ENCODE measurements at places on chromosomes 4 and X.

DNA sequence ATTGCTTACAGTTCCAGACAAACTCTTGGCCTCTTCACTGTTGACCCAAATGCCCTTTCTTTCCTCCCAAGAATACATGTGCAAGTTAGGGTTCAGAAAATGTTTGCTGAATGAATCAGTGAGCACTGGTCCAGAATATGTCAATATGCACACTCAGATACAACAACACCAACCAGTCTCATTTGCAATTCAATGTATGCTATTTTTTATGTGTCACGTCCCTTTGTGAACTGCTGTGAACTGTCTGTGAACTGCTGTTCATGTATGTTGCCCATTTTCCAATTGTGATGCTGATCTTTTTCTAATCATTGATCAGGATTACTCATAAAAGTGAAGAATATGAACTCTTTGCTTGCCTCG is 17.8 kb downstream of the GAB3 start:
- no peak for DNase-seq

DNA sequence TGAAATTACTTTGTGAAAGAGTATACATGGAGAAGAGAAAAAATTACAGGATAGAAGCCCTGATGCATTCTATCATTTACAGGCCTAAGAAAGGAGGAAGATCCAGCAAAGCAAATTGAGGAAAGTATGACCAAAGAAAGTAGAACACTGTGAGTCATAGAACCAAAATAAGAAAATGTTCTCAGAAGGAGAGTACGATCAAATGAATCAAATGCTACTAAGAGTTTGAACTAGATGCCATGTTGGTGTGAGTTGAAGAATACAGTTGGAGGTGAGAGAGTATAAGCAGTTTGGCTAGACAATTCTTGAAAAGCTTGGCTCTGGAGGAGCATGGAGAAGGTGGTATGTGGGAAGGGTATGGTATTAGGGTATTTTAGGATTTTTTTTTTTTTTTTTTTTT is 161.8 kb downstream of the RPA4 start:
- DNase-seq: no peak

GRCh38 chrX:52078131-52078530 is 9.1 kb upstream of the MAGED4B start:
- DNase-seq: no peak

DNA sequence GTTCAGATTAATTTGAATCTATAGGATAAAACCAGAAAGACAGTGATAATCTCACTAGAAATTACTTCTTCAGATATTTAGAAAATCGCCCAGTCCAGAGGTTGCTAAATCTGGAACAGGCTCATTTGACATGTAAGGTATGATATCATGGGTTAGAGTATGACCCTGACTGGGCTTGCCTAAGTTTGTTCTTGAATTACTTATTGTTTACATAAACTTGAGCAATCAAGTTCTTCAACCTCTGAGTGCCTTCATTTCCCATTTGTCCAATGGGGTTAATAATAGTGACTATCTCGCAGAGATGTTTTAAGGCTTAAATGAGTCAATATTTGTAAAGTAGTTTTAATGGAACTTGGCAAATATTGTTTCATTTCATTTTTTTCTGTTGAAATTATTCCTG is 1947.6 kb upstream of the IGFBP7 start:
- no peak for DNase-seq

- DNase-seq: no peak
Measured at GRCh38 chr4:3190549-3190948, 58.4 kb upstream of the MSANTD1 start.

- DNase-seq: no peak
Measured at GRCh38 chr4:110046588-110047049, 133.9 kb downstream of the EGF start.

DNA sequence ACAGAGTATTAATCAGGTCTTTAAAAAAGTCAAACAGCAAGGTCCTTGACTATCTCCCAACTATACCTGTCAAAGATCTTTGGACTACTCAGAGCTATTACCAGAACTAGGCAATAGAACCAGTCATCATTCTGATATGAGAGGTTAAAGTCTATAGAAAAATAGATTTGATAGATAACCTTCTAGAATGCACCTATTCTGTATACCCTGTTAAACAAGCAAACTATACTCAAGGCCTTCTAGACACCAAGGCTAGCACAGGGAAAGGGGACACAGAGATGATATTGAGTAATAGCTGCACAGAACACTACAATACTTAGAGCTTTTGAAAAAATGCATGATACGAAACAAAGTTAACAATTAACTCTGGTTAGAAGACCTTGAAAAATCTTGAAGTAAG is 149.5 kb downstream of the NR3C2 start:
- no peak for DNase-seq
